ENCODE measurements at places on chromosomes 3 and 15.

DNA sequence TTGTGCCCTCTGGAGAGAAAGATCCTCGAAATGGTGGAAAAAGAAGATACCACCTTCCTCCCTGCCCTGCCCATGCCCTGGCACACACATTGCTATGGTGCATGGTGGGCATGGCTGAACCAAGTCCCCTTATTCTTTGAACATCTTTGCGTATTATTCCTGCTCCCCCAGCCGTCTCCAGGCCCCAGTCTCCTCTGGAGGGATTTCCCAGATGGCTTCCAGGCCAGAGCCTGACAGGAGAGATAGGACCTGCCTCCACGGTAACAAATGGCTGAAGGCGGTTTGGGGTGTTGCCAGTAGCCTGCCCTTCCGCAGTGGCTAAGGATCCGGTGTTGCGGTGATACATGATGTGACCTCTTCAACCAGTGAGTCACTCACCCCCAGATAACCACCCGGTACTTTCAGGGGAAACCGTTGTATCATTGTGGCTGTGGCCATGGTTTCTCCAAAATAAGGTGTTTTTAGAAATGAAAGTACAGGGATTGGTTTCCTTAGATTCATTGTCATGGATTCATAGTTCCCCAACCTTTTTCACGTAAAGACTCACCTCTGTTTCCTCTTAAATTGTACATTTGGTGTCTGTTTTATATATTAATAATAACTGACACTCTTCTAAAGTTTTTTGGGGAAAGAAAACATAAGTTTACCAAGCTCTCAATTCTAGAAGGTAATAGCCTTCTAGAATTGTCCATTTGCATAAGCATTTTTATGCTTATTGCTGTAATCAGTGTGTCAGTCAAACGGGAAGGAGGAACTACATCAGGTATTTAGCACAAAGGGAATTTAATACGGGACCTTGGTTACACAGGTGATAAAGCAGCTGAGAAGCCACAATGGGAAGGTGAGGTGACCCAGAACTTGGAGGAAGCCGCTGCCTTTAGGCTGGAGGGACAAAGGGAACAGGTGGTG, 25.9 kb downstream of the SMAD3 start:
- peak; percentile 85 for DNase-seq

DNA sequence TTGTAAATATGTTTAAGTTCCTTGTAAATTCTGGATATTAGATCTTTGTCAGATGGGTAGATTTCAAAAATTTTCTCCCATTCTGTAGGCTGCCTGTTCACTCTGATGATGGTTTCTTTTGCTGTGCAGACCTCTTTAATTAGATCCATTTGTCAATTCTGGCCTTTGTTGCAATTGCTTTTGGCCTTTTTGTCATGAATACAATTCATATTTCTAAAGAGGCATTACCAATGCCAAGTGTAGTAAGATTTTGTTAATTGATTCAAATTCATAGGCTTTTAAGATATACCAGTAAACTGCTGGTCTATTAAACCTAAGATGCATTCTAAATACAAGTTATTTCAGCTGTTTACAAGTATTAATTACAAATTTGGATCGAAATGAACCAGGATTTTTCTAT, 31.0 kb downstream of the PIK3R4 start:
- DNase-seq, result no peak

DNA sequence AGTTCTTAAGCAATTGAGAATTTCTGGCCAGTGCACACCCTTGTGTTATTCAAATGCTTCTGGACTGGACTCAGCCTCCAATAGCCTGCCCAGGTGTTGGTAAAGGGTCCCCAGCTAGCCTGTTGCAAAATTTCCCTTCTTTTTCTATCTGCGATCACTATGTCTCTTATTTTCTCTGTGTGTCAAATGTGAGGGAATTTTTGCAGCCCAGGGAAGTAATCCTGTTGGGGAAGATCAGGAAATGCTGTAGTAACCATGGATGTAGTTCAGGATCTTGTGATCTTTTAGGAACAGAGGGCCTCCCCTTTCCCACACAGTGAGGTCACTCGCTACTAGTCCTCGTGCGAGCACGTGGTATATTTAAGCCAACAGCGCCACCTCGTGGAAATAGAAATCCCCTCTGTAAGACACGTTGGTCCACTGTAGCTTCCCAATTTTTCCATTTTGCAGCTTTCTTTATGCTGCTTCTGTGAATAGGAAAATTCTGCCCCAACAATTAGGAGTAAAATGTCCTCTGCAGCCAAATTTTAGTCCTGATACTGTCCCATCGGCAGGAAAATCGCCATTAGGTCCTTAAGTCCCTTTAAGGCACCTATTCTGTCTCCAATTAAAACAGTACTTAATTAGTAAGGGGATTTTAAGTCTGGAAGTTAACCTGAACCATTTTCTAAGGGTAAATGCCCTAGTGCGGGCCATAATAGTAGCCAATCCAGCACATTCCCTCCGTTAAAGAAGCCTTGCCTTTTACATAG, 4.0 kb upstream of the SMCO1 start:
- DNase-seq, result peak; percentile 88

- no peak for DNase-seq
These were observed 106.3 kb upstream of the ABHD17C start for GRCh38 chr15:80588801-80589200.

DNA sequence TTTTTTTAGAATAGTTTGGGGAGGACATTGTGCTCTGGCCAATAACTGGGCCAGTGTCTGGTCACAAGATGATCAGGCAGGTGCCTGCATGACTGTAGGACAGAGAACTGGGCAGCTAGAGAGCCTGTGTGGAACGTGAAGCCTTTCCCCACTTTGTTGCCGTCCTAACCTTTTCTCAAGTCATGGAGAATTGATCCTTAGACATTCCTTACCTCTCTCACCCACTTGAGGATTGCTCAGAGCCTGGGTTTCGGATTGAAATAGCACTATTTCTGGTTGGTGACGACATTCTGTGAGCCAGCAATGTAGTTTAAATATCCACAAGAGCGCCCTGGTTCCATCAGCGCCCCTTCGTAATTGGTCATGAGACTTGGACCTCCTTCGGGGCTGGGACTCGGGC, 138.4 kb downstream of the IGF1R start:
- DNase-seq, result no peak

GRCh38 chr3:179321668-179322285, 1.1 kb upstream of the ZNF639 start:
- DNase-seq, result no peak

- no peak for DNase-seq
These were observed 165.8 kb downstream of the GOLIM4 start for GRCh38 chr3:167929968-167930367.

DNA sequence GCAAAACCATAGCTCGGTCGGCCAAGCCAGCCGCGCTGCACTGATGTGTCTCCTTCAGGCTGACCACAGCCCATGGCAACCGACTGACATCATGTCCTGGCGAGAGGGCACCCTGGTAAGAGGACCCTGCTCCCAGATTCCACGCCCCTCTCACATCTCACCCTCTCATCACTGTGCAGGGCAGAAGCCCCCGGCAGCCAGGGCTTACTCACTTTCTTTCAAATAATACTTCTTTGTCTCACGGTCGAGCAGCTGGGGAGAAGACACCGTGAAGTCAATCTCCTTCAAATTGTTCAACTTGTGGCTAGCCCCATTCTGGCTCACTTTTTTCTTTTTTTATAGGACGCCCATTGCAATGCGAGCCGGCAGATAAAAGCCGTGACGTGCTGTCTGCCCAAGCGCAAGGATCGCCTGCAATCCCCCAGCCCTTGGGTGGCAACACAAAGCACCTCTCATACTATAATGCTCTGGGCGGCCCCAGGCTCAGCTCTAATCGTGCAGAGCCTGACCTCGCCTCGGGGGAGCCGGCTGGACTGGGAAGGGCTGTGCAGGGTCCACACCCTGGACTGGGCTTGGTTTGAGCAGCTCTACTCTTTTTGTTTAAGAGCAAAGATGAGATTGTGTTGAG, 33.6 kb downstream of the VGLL4 start:
- no peak for DNase-seq

DNA sequence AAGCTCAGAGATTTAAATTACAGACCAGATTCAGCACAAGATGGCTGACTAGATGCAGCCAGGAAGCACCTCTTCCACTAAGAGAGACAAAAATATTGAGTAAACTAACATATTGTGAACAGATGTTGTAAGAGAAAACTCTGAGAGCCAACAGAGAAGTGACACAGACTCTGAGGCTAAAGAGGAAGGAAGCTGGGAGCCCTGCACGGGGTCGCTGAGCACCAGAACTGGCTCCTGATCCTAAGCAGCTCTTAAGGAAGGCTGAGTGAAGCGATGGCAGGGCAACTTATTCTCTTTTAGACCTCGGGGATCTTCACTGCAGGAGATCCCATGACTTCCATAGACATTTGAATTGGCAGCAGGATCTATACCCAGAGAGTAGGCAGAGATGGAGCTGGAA, 578.0 kb upstream of the GRM7 start:
- no peak for DNase-seq

DNA sequence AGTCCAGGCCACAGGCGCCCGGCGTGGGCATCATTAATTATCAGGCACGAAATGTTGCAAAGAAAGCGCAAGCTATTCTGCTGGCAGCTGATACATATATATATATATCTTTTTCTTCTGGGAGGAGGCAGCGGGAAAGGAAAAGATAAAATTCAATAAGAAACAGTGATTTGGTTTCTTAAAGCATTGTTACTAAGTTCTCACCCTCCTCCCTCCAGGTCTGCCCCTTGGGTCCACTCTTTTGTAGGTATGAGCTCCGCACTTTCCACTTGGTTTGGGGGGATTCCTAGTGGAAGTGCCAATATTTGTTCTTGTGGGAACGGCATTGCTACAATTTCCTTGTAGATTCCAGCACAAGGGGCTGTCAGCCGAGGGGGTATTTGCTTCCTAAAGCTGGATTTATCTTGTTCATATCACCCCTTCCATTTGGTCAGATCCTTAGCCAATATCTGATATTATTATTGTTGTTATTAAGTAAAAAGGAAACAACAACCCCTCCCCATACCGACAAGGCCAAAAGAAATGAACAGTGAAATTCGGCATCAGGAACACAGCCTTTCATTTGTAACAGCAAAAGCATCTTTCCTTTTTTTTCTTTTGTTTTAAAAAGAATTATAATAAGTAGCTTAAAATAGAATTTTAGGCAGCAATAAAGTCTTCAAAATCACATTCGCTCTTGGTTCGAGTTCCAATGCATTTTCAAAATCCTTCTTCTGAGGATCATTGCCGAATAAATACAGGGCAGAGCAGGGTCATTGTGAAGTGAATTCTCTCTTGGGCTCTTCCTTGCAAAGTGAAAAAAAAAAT, 15.6 kb downstream of the ZIC1 start:
- DNase-seq, result no peak

GRCh38 chr3:32603064-32603463, 32.4 kb upstream of the DYNC1LI1 start:
- DNase-seq, result no peak

GRCh38 chr3:129598000-129598381, 8.5 kb downstream of the PLXND1 start:
- DNase-seq, result no peak

DNA sequence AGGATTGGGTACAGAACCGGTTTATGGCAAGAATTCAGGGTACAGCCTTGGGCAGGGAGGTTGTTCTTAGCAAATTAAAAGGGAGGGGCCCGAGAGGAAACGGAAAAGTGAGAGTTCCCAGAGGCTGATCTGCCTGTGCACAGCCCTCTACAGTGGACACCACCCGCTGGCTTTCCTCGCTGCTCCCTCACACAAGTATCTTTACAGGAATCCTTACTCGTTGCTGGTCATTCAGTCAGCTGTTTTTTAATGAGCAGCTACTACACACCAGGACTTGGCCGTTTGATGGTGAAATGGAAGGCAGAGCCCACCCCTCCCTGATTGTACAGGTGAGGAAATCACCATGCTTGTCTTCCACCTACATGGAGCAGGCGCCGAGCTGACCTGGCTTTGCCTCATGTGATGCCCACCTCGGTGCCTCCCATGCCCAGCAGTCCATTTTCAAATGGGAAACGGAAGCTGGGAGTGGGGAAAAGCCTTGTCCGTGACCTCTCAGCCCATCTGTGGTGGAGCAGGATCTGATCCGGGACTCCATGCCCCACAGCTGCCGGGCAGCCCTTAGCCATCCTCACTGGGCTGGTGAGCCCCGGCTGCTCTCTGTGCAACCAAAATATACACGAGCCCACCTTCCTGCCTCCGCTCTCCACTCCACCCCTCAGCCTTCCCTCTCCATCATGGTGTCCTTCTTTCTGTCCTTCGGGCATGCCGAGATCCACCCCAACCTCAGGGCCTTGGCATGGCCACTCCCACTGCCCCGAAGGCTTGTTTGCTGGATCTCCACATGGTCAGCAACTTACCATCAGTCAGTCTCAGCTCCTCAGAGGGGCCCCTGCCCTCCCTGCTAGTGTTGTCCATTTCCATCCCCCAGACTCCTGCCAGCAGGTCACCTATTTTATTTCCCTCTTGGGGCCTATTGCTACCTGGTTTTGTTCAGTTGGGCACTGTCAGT, 33.3 kb upstream of the FGD5 start:
- DNase-seq, result peak; percentile 61

- DNase-seq, result no peak
These were observed 14.1 kb downstream of the ARL13B start for GRCh38 chr3:93994056-93994455.

- peak; percentile 63 for DNase-seq
These were observed 1.8 kb upstream of the SSUH2 start for GRCh38 chr3:8646313-8646938.

GRCh38 chr15:42035435-42035761, 14.6 kb upstream of the PLA2G4E start:
- DNase-seq, result peak; percentile 55

GRCh38 chr3:183490653-183491052, 62.2 kb upstream of the MCF2L2 start:
- DNase-seq, result peak; percentile 60

- no peak for DNase-seq
These were observed 29.6 kb downstream of the PSMD6 start for GRCh38 chr3:63993653-63994079.
